ENCODE measurements at places on chromosomes 2 and 18.

GRCh38 chr18:45660746-45661145, 45.5 kb downstream of the SLC14A2 start:
- DNase-seq = no peak

DNA sequence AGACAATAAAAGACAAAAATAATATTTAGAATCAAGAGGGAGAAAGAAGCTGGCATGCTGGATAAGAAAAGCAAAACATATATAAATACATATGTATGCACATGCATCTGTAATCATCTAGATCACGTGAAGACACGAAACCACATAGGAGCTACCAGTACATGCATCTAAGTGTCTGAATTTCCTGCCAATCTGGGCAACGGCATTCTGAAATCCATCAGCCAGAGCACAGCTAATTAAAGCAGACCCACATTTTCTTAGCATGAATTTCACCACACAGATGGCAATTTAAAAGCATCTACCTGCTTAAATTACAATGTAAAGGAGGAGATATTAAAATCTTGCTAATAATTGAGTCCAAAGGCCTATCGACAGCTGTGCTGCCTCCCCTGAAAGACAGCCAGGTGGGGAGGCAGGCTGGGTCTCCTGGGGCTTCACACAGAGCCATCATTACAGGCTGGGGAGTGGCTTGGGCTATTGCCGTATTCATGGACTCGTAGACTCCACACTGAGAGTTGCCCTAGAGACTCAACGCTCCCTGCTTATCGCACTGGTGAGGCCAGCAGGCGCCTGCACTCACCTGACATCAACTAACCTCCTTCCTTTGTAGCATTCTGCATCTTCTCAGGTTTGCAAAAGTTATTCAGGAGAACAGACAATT, 272.5 kb upstream of the PXDN start:
- DNase-seq = no peak

GRCh38 chr2:168460571-168460970, 4.5 kb downstream of the CERS6 start:
- no peak for DNase-seq

GRCh38 chr18:6943143-6943542, 174.5 kb downstream of the LAMA1 start:
- no peak for DNase-seq

- no peak for DNase-seq
Measured at GRCh38 chr2:120606931-120607330, 128.7 kb upstream of the GLI2 start.

GRCh38 chr2:240477916-240478315, 42.5 kb downstream of the GPC1 start:
- no peak for DNase-seq

- no peak for DNase-seq
Measured at GRCh38 chr2:42261518-42262195, 92.5 kb downstream of the EML4 start.

DNA sequence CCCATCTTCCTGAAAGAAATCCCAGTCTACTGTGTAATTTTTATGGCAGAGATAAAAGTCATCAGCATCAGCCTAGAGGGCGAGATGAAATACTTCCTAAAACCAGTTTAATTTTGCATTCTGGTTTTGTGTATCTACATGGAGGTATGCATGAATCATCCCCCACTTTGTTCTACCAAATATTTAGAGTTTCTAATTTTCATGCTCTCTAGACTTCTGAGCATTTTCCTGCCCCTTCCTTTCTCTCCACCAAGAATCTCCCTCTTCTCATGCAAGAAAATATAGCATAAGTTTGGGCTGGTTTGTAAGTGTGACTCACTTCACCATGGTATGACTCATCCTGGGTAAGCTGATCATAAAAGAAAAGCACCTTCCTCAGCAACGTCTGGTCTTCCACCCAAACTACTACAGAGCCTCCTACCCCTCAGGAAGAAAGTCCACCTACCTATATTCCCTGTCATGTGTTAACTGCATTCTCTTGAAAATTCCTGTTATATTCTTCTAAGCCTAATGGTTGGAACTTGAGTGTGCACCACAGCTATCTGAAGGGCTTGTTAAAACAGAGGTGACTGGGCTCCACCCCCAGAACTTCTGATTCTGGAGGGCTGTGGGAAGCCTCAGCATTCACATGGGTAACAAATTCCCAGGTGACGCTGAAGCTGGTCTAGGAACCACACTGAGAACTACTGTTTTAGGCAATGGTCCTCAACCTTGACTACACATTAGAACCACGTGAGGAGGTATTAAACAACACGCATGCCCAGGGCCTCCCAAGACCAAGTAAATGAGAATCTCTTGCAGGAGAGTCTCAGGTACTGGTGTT, 37.4 kb upstream of the RAPGEF4 start:
- DNase-seq = no peak

- DNase-seq = no peak
Measured at GRCh38 chr2:118183381-118183780, 95.1 kb downstream of the INSIG2 start.

DNA sequence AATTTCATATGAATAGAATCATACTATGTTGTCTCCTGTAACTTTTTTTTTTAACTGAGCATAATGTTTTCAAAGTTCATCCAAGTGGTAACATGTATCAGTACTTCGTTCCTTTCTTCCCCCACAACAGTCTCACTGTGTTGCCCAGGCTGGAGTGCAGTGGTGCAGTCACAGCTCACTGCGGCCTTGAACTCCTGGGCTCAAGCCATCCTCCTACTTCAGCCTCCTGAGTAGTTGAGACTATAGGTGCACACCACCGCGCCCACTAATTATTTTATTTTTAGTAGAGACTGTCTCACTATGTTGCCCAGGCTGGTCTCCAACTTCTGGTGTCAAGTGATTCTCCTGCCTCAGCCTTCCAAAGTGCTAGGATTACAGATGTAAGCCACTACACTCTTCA, 23.4 kb upstream of the TET3 start:
- DNase-seq = no peak

DNA sequence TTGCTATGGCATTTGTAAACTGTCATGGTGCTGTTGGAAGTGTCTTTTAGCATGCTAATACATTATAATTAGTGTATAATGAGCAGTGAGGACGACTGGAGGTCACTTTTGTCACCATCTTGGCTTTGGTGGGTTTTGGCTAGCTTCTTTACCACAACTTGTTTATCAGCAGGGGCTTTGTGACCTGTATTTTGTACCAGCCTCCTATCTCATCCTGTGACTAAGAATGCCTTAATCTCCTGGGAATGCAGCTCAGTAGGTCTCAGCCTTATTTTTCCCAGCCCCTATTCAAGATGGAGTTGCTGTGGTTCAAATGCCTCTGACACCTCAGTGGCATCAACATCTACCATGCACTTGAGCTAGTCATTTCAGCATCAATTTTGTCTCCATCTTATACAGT, 29.7 kb downstream of the LYPD6 start:
- DNase-seq = no peak

GRCh38 chr2:160303076-160303475, 103.0 kb upstream of the ITGB6 start:
- DNase-seq = no peak

DNA sequence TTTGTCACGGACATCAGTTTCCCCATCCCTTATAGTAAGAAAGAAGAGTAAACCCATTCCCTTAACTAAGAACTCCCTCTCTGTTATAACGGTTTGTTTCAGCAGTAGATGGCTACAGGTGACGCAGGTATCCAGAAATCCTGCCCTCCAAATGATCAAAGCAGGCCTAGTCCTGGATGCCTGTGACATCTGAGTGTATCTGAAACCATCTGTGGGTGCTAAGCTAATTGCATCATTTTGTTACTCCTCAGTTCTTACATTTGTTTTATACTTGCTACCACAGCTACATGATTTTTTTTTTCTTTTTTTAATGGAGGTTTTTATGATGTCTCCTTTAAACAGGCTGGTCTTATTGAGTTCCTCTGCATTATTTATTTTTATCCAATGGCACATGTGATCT, 55.1 kb downstream of the AAK1 start:
- no peak for DNase-seq

DNA sequence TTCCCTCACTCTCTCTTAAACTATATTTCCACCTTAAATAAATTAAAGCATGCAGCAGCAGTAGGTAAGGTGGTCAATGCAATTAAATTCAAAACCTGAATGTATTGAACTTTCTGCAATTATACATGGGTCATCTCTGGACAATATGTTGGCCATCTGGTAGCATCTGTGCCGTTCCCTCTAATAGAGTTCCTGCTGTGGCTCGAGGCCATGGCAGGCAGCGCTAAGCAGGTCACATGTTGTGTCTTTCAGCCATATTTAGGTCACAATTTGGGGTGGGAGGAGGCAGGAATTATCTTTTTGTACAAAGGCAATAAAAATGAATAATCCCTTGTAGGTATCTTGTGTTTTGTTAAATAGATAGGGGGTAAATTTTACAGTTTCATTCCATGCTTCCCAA, 676.2 kb downstream of the ZEB2 start:
- no peak for DNase-seq

DNA sequence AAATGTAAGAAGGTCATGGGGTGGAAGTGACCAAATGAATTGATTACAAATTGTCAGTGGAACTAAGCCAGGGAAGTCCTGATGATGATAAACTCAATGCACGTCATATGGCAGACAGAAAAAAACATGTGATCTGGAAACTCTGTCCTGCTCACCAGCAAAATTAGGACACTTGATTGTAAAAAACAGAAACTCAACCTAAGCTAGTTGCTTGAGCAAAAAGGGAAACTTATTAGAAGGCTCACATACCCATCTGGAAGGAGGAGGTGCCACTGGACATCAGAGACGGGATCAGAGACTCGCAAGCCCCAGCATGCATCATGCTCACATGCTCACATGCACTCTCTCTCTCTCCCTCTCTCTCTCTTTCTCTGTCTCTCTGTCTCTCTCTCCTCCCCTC, 96.8 kb downstream of the SP3 start:
- DNase-seq = no peak

GRCh38 chr2:193963472-193964119, 1693.4 kb upstream of the SLC39A10 start:
- no peak for DNase-seq

DNA sequence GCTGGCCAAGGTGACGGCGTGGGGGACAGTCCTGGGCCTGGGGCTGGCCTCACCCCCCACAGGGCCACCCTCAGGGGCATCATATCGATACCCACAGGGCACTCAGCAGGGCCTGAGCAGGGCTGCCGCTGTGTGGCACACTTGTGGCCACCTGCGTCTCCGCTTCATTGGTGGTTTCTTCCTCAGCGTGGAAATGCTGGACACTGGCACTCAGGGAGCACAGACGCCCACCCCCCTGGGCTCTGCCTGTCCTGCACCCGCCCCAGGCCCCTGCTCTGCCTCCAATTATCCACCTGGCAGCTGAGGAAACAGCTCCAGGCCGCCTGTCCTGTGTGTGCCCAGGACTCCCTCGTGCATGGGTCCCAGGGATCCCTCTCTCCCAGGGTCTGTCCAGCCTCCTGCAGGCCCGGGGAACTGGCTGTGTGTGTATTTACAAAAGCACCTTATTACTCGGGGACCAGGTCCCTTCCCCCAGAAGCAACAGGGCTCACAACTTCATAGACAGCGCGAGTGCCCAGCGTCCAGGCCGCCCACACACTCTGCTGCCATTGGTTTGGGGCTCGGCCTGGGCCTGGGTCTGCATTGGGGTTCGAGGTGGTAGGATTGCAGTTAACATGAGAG, 13.1 kb downstream of the CROCC2 start:
- DNase-seq = no peak

GRCh38 chr2:155372969-155373368, 674.5 kb downstream of the KCNJ3 start:
- DNase-seq = no peak

- DNase-seq = no peak
Measured at GRCh38 chr2:92074549-92074898, 2796.7 kb upstream of the TEKT4 start.

- no peak for DNase-seq
Measured at GRCh38 chr2:109440499-109441156, 173.1 kb downstream of the SEPTIN10 start.

DNA sequence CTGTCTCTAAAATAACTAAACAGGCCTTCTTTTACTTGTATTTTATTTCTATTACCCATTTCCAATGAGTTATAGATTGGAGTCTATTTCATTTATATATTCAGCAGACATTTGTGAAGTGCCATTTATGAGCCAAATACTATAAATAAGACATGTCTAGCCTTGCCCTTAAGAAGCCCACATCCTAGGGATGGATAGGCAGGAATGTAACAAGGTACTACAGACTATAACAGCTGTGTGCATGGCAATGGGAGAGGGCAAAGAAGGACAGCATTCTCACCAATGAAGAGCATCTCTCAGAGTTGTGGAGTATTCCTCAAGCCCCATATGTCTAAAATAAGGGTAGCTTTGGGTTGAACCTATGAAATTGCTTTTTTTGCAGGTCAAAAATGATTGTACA, 161.9 kb upstream of the RASGRP3 start:
- no peak for DNase-seq

DNA sequence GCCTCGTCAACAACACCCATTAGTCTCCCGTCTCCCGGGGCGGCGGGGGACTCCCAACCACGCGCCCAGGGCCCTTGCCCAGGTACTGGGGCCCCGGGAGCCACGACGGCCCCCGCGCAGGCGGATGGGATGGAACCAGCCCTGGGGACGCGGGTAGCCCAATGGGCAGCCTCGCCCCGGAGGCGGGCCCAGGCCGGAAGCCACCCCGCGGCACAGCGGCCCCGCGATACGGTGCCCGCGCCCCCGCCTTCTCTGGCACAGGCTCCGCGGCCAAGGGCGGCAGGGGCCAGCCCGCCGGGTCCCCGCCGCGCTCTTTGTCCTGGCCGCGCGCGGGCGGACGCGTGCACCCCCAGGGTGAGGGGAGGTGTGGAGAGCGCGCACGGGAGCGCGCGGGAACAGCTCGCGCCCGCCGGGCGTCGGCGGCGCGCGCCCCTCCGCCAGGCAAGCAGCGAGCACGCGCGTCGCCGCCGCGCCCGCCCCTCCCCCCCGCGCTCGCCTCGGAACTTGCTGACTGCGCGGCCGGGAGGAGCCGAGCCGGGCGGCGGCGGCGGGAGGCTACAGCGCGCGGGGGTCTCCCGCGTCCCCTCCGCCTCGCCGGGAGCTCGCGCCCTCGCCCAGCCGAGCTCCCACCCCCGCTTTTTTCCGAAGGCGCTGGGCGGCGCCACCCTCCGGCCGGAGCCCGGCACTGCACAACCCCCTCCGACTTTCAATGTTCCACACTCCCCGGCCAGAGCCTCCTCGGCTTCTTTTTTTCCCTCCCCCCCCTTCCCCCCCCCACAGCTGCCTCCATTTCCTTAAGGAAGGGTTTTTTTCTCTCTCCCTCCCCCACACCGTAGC, at the start of gene UBE2E3:
Gene UBE2E3, plus strand, starts transcription at position 500 of the 837 bp plus-strand sequence. CDS start 1,438 bp downstream, outside the sequence.
- peak; percentile 49 for DNase-seq

All from stimulated activated CD8-positive, alpha-beta memory T cell treated with anti-CD3 and anti-CD28 coated beads, Interleukin-15, amount 100 ng/mL, for 24 hours (primary cell).